NCI-H1436 treated with DMSO at 0.1 percent for 48 hours (cell line): ENCODE measurements at places on chromosomes 3 and 15.

DNA sequence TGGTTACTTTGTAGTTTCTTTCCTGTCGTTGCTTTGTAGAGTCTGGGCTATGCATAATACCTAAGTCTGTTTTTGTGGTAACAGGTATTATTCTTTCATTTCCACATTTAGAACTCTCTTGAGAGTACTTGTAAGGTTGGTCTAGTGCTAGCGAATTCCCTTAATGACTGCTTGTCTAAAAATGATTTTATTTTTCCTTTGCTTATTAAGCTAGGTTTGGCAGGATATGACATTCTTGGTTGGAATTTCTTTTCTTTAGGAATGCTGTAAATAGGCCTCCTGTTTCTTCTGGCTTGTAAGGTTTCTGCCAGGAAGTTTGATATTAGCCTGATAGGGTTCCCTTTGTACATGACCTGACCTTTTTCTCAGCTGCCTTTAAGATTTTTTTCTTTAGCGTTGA, 70.1 kb upstream of the SGO1 start:
- DNase-seq: no peak

GRCh38 chr3:138329984-138330293, 288 bp upstream of the NME9 start:
- DNase-seq: no peak

DNA sequence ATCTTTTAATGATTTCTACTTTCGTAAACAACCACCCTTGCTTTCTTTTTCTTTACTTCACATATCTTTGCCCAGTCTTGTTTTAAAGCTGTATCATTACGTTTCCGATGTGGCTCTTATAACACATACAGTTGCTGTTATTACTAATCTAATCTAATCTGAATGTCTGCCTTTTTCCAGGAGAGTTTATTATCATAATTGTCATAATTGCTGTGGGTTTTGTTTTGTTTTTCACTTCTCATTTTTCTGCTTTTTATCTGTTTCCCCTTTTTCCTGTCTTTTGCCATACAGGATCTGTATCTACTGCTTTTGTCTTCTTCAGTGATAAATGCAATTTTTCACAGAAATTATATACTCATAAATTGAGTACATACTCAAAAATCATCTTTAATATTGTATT, 24.9 kb downstream of the HACL1 start:
- no peak for DNase-seq

GRCh38 chr15:42691770-42692169, 45.2 kb downstream of the CDAN1 start:
- no peak for DNase-seq

DNA sequence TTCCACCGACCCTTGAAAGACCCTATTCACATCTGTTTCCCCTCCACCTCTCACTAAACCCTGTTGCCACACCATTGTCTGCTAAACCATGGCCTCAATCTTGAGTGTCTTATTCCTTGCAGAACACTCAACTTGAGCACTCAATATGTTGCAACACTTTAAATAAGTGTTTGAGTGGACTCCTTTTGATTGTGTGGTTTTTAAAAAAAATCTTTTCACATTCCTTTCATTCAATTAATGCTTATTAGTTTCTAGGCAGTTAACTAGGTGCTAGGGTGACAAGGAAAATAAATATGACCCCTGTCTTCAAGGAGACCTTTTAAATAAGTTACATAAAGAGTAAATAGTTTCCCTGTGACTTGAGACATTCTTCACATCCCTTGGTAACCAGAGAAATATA, 13.3 kb upstream of the HHLA2 start:
- no peak for DNase-seq

DNA sequence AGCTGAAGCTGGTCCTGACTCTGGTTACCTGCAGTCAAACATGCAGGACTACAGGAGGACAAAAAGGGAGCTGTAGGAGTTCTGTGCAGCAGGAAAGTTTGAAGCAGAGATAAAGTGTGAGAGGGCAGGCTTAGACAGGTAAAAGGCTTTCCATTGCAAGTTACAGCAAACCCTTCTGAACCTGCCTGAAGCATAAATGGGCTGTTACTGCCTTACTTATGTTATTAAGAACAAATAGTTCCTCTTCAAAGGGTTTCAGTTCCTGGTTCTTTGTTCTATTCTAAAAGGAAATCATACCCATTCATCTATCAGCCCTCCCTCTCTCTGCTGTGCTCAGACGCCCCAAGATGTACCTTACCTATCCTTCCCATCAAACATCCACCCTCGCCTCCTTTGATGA, 52.4 kb upstream of the CACNA2D3 start:
- DNase-seq: no peak
